Stimulated activated CD8-positive, alpha-beta memory T cell treated with anti-CD3 and anti-CD28 coated beads, Interleukin-4, amount 100 ng/mL, for 48 hours (primary cell): ENCODE measurements at places on chromosomes 3 and 15.

DNA sequence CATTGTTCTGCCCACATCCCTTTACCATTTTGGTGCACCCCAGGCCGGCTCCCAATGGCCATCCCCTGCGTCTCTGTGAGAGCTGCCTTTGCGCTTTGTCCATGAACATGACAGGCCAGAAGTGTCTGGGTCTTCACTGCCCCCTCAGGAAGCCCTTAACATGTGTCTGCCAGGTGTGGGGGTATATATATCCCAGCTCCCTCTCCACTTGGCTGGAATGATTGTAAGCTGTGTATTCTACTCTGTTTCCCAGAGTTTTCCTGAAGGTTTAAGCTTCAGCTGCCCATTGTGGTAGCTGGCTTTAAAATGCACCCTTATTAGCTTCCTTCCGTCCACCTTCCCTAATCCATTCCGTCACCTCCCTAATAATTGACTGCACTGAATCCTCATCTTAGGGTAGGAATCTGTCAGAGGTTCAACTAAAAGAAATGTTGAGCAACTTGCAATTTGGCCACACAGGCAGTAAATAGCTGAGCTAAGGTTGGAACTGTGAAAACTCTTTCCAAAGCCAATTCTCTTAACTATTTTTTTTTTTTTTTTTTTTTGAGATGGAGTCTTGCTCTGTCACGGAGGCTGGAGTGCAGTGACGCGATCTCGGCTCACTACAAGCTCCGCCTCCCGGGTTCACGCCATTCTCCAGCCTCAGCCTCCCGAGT is 30.4 kb upstream of the UBE2E1 start:
- no peak for DNase-seq

GRCh38 chr15:42511007-42511391 is 15.6 kb downstream of the SNAP23 start:
- DNase-seq: no peak

GRCh38 chr3:71703797-71704196 is 21.4 kb downstream of the EIF4E3 start:
- no peak for DNase-seq

DNA sequence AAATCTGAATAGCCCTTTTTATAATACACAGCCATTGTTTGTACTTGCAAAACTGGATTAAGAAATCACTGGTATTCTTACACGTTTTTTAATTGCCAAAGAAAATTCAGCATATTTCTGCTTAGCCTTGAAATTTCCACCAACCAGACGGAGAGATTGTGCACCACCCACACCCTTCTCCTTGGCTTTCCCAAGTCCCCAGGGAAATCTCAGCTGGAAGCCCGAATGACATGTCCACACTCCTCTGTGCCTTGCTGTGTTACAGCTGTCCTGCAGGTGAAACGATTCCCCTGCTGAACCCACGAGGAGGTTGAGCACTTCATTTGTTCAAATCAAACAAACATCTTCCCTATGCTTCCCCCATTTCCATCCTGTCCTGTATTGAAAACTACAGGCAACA is 49.6 kb upstream of the PPARG start:
- DNase-seq: no peak

DNA sequence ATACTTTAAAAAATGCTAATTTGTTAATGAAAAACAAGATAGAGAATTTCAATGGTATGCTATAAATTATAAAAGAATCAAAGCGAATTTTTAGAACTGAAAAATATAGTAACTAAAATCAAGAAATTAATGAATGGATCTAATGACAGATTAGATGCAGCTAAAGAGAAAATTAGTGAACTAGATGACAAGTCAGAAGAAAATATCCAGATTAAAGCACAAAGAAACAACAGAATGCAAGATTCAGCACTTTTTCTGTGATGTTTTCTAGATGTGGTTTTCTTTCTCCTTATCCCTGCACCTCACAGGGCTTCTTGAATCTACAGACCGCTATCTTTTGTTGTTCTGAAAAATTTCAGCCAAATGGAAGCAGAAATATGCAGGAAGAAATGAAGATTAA is 54.4 kb downstream of the INO80 start:
- no peak for DNase-seq

GRCh38 chr3:87437765-87438164 is 161.4 kb upstream of the POU1F1 start:
- DNase-seq: no peak

DNA sequence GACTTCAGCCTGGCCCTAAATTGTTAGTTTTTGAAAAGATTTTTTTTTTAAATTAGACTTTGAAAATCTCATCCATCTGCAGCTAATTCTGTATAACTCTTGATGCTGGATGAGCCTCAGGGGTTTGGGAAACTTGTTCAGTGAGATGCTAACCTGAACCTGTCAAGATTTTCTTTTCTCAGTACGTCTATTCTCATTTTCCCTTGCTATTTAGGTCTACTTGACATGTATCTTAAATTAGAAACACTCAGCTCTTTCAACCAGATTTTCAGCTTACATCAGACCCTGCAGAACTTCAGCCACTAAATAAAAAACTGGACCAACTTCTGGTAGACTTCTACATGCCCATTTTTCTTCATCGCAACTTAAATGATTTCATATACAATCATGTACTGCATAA is 61.4 kb downstream of the MFSD1 start:
- no peak for DNase-seq

GRCh38 chr15:70783610-70784022 is 20.3 kb upstream of the UACA start:
- no peak for DNase-seq

DNA sequence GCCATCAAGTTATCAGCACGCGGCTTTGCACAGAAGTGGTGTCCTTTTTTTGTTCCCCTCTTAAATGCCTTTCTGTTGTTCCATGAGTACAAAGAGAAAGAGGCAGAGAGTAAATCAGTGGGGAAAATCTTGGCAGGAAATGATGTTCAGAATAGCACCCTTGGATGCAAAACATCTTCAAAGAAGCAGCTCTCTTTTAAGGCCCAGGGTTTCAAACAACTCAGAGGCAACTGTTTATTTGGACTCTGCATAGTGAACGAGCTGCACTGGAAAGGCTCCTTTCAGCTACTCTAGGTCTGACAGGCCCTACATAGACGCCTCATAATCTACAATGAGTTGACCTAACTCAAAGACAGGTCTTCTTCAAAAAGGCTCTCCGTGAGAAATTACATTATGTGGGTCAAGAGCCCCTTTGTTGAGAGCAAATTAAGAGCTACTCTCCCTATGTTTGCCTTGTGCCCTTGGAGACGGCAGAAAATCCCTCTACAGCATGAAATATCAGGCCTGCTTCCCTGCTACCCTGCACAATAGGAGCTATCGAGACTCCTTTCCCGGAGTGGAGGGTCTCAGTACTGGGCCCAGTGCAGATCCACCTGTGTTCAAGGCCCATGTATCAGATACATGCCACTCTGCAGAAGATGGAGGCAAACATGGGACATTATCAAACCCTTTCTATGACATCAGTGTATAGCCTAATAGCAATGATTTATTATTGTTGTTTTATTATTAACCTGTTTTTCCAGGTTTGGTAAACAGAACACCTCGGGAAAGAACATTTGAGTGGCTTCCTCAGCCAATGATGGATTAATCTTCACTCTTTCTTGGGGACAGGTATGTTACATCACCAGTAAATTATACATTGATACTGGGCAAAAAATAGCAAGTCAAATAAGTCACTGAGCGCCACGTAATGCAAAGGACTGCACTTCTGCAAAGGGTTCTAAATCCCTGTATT is 53.1 kb downstream of the HEG1 start:
- no peak for DNase-seq

- no peak for DNase-seq
Measured at GRCh38 chr3:144915202-144915601, 943.6 kb downstream of the DIPK2A start.

DNA sequence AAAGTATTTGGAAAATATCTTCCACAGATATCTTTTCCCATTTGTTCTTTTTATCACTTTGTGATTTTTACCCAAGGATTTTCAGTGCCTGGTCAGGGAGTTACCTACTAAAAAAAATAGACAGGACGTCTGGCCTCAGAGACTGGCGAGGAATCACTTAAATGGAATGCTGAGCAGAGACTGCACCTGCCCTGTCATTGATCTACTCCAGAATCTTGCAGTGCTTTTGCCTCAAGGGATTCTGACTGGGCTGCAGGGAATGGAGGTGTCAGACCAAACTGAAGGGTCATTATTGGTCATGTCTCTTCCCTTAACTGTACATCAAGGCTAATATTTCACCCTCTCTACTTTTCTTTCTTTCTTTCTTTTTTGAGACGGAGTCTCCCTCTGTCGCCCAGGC is 12.1 kb upstream of the RYR3 start:
- no peak for DNase-seq

DNA sequence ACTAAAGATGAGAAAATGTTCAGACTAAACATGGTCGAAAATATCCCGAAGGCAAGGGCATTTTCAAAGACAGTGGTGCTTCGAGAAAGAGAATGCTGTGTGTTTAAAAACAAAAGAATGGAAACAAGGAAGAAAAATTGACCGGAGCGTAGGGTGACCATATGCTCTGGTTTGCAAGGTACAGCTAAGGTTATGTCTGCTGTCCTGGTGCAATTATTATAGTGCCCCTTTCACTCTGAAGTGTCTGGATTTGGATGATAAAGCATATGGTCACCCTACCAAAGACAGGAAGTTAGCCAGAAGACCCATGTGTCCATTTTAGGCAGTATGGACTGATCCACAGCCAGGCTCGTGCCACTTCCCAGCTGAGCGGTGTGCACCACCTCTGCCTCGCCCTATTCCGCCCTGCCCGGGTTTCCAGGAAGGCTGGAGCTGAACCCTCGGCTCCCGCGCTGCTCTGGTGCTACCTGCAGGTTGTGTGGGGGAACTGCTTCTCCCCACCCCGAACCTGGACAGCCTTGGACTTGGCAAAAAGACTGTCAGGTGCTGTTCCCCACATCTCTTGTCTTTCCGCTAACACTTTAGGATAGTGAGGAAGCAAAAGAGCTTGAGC is 25.2 kb downstream of the GOLGA6D start:
- DNase-seq: peak; percentile 47

- no peak for DNase-seq
Measured at GRCh38 chr3:155302481-155302880, 9.0 kb upstream of the STRIT1 start.

- no peak for DNase-seq
Measured at GRCh38 chr3:30954426-30954825, 60.0 kb upstream of the GADL1 start.

- no peak for DNase-seq
Measured at GRCh38 chr15:66017000-66017399, 147.7 kb downstream of the RAB11A start.

- DNase-seq: no peak
Measured at GRCh38 chr3:38468765-38469164, 15.1 kb downstream of the ACVR2B start.

GRCh38 chr15:48940508-48940907 is 23.2 kb downstream of the SHC4 start:
- DNase-seq: no peak

DNA sequence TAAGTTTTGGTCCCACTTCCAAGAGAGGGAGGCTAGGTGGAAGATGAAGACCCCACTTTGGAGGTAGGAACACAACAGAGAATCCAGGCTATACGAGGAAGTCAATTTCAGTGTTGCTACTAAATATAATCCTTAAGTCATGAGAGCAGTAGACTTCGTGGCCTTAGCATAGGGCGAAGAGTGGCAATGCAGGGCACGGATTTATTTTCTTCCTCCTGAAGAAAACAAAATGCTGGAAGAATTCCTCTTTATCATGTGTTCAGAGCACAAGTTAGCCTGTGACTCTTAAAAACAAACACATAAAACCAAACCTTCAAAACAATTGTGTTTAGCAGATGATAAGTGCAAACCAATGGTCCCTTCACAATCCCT is 19.4 kb downstream of the BCL2L10 start:
- no peak for DNase-seq

- no peak for DNase-seq
Measured at GRCh38 chr3:170076715-170077238, 39.0 kb downstream of the GPR160 start.

DNA sequence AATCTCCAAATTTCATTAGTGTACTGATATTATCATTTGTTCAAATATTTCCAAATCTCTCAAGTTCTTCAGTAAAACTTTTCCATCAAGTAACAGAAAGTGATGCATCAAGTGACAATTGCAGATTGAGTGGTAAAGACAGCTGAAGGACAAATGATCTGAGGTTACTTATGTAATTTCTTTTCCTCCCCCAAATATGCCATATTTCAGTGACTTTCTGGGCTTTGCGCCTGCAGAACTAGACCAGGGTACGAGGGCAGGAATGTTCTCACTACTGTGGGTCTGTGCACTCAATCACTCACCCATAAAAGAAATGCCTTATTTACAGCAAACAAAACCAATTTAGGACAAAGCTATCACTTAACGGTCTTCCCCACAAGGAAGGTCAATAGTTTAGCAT is 4.7 kb downstream of the SUCLG2 start:
- DNase-seq: no peak

DNA sequence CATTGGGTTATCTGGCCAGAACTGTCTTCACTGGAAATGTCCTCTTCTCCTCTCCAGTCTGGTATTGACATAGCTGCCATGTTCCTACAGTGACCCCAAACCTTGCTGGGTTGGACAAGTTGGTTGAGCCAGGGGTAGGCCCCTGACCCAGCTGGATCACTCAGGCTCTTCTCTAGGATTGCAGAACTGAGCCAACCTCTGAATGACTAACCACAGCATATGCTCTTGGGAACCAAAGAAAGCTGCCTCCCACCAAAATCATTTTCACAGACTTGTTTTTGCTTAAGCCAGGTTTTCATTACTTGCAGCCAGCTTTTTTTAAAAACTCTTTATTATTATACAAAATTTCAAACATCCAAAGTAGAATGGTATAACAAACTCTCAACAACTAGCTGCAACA is 41.4 kb downstream of the FSIP1 start:
- DNase-seq: no peak

DNA sequence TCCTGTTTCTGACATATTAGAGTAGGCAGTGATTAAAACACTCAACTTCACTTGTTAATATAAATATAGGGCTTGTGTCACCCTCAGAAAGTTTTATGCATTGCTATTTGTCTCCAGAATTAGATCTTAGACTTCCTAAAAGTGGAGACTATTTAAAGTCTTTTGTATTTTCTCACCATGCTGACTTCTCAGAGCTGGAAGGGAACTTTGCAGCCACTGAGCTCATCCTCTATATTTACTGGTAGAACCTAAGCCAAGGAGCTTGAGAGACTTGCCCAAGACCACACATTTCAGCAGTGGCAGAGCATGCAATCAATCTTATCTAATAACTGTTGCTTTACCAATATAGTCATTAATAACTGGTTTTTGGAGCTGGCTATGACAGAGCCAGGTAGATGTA is 53.2 kb downstream of the STAC start:
- no peak for DNase-seq

- DNase-seq: no peak
Measured at GRCh38 chr15:90039996-90040395, 38.9 kb downstream of the ZNF710 start.

GRCh38 chr3:140910860-140911259 is 30.8 kb upstream of the SLC25A36 start:
- no peak for DNase-seq

- DNase-seq: no peak
Measured at GRCh38 chr3:195063581-195064193, 207.3 kb downstream of the XXYLT1 start.
